ENCODE measurements at places on chromosomes 2 and 18. TPM values are rescaled to one million over a fixed set of nuclear protein-coding genes. Genes with fewer than 3 reads are reported as not detected.
A peak's percentile ranks its signal among the peaks of the same experiment; 100 is the strongest.

DNA sequence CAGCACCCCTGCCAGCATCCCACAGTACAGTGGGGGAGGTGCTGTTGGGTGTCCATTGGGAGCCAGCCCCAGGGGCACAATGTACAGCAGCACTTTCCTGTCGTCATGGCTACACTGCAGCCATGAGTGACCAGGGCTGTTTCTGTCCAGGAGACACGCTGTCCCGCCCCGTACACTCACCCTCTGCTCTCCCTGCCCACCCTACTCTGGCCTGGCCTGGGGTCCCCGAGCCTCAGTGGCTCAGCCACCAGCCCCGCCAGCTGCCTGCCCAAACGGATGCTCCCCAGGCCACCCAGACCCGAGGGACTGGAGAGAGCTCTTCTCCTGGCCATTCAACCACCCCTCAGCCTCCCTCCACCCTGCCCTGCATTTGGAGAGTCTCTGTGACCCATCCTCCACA, 9.3 kb downstream of the TEKT4 start:
- no peak overlapping the region for H3K27ac ChIP-seq
- peaks cover 14% of the 10 kb centered on the region for H3K27me3 ChIP-seq
- no peak overlapping the region for H3K4me3 ChIP-seq
- no peaks in the 10 kb centered on the region for H3K4me1 ChIP-seq
- no peaks in the 10 kb centered on the region for H3K36me3 ChIP-seq

- H3K27me3 ChIP-seq = no peaks in the 10 kb centered on the region
- H3K27ac ChIP-seq = no peak overlapping the region
- H3K4me1 ChIP-seq = no peaks in the 10 kb centered on the region
- no peaks in the 10 kb centered on the region for H3K36me3 ChIP-seq
- DNase-seq = no peak
Measured at GRCh38 chr2:83006961-83007360, 1452.1 kb downstream of the SUCLG1 start.

- peaks cover 8% of the 10 kb centered on the region for H3K4me1 ChIP-seq
- H3K4me3 ChIP-seq = no peak overlapping the region
- H3K27ac ChIP-seq = no peak overlapping the region
- no peak for DNase-seq
- no peaks in the 10 kb centered on the region for H3K36me3 ChIP-seq
Measured at GRCh38 chr2:37554155-37554510, 117.3 kb downstream of the CDC42EP3 start.

DNA sequence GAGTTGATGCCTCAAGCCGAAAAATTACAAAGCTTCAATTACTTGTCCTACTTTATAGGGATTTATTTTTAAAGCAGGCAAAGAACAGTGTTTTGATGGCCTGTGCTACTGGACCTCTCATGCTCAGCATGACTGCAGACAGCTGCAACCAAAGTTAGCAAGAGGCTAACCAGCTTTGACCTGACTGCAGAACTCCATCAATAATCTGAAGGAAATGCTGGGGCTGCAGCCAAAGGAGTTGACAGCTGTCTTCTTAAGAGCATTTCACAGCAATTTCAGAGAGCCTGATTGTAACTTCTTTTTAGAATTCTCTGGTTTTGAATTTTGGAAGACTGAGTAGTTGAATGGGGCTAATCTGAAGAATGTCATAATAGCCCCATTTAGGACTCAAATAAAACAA, 46.5 kb upstream of the SESTD1 start:
- H3K27ac ChIP-seq = no peak overlapping the region
- H3K36me3 ChIP-seq = no peaks in the 10 kb centered on the region
- H3K4me1 ChIP-seq = no peaks in the 10 kb centered on the region
- H3K27me3 ChIP-seq = peaks cover 6% of the 10 kb centered on the region
- no peak for DNase-seq
- no peak overlapping the region for H3K4me3 ChIP-seq

DPP10 gene
- total RNA-seq = not detected

SP3 gene
- total RNA-seq = 123 TPM

DNA sequence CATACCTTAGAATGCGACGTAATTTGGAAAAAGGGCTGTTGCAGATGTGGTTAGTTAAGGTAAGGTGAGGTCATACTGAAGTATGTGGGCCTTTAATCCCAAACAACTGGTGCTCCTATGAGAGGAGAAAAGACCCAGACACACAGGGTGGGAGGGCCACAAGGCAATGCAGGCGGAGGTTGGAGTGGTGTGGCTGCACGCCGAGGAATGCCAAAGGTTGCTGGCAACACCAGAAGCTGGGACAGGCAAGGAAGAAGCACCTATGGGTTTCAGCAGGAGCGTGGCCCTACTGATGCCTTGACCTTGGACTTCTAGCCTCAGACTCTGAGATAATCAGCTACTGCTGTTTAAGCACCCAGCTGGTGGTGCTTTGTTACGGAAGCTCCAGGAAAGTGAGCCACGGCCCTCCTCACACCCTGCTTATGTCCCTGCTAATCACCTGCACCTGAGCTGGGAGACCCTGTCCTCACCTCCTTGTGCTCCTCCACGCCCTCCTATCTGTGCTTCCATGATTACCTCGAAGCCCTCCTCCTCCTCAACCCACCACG, 48.3 kb upstream of the LAMA1 start:
- H3K36me3 ChIP-seq = no peaks in the 10 kb centered on the region
- H3K4me1 ChIP-seq = no peaks in the 10 kb centered on the region
- peaks cover 6% of the 10 kb centered on the region for H3K27me3 ChIP-seq
- no peak overlapping the region for H3K4me3 ChIP-seq
- H3K27ac ChIP-seq = no peak overlapping the region

TGFA gene
- total RNA-seq = 1.9 TPM

DNA sequence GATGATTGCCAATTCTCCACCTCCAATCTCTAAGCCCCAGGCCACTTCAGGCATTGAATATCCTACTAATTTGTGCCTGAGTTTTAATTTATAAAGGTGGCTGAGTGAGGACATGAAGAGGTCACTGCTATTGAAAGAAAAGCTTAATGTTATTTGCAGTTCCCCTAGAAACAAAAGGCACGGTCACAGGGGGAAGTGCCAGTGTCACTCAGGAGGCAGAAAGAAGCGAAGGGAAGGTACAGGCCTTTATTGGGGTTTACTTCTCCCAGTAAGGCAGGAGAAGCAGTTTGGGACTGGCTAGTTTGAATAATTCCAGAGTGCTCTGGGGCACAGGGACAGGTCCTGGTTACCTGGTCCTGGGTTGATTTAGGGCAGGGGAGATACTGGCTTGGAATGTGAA, 1.7 kb upstream of the ABHD1 start:
- no peak for DNase-seq
- H3K4me1 ChIP-seq = peaks cover 12% of the 10 kb centered on the region
- no peak overlapping the region for H3K4me3 ChIP-seq
- no peaks in the 10 kb centered on the region for H3K36me3 ChIP-seq

DNA sequence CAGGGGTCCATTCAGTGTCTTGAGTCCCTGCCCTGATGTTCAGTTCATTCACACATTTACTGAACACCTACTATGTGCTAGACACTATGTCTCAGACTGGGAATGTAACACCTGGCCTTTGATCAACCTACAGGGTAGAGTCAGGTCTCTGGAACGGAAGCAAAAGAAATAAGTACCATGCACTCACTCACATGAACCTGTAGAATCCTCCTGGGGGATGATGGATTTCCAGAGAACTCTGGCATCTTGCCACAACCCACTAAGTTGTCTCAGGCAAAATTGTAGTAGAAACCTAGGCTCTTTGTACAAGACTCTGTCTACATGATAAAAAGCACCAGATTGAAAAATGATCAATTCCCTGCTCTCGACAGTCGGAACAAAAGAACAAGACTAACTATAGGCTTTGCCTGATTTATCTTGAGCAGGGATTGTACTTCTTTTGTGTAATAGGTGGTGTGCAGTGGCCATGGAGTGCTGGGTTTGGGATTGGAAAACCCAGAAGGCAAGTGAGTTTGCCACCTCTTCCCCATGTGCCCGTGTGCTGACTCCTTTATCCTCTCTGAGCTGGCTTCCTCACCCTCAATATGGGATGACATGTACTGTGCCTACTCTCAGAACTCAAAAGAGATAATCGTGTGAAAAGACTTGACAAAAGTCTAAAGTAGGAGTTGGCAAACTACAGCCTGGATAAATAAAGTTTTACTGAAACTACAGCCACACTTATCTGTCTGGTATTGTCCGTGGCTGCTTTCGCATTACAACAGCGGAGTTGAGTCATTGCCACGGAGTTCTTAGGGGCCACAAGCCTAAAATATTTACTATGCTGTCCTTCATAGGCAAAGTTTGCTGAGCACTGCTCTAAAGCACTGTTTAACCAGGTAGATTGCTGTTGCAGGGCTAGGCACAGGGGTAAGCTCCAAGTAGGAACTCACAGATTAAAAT, 4.4 kb downstream of the CAPN14 start:
- H3K4me1 ChIP-seq = peaks cover 1% of the 10 kb centered on the region
- no peak overlapping the region for H3K27ac ChIP-seq
- no peak overlapping the region for H3K4me3 ChIP-seq
- no peaks in the 10 kb centered on the region for H3K36me3 ChIP-seq
- H3K27me3 ChIP-seq = no peaks in the 10 kb centered on the region
- DNase-seq = no peak

DCC gene
- total RNA-seq = not detected

SLC9A4 gene
- 0.12 TPM for total RNA-seq

DNA sequence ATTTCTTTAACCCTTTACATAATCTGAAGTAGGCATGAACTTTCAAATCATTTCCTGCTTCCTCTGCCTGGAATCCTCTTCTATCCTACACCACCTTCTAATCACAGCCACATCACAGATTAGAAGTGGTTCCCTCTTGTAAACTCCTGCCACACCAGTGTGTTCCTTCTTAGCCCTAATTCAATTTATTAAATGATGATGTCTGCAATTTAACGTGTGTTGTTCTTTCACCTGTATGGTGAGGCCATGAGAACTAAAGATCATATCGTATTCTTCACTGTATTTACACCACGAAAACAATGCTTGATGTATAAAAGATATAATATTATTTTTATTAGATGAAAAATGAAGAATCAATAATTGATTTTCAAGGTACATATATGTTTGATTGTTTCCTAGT, 494.3 kb downstream of the EPHA4 start:
- no peak overlapping the region for H3K27ac ChIP-seq
- no peaks in the 10 kb centered on the region for H3K36me3 ChIP-seq
- no peaks in the 10 kb centered on the region for H3K27me3 ChIP-seq
- H3K4me3 ChIP-seq = no peak overlapping the region

DNA sequence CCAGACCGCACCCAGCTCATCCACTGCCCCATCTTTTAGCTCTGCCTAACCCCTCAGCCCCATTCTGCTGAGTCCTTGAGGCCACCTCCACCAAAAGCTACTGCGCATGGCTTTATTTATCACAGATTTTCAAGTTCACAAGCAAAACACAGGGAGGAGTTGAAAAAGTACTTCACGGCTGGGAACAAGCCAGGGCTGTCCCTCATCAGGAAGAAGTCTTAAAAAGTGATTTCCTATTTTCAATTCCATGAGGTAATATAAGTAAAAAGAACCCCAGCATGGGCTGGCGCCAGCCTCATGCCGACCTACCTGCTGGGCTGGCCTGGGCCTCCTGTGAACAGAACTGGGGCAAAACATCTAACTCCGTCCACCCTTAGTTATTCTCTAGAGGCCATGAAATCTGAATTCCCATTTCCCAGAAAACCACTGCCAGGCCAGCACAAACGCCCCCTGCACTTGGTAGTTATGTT, 69.0 kb downstream of the POLR1A start:
- peak overlapping the region; percentile 98 for H3K27ac ChIP-seq
- H3K27me3 ChIP-seq = no peaks in the 10 kb centered on the region
- peak overlapping the region; percentile 84 for H3K4me3 ChIP-seq

DNA sequence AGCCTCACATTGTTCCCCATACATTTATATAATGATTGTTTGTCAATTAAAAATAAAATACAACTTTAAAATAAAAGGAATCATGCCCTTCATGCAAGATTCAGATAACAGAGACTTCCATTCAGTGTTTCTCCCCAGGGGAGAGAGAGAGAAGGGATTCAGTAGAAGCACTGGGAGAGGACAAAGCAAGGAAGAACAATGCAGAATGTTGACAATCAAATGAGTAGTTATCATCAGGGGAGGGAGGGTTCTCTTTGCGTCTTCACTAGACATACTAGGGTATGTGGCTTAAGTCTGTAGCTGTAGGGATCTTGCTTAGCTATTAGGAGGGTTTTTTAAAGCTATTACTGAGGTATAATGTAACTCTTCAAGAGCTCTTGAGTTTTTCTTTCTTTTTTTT, 30.7 kb downstream of the FSHR start:
- DNase-seq = no peak
- H3K36me3 ChIP-seq = no peaks in the 10 kb centered on the region
- H3K4me1 ChIP-seq = no peaks in the 10 kb centered on the region
- H3K27ac ChIP-seq = no peak overlapping the region
- H3K4me3 ChIP-seq = no peak overlapping the region
- no peaks in the 10 kb centered on the region for H3K27me3 ChIP-seq

GRCh38 chr2:171807831-171808393, 86.1 kb downstream of the SLC25A12 start:
- no peaks in the 10 kb centered on the region for H3K27me3 ChIP-seq
- peaks cover 4% of the 10 kb centered on the region for H3K4me1 ChIP-seq
- DNase-seq = no peak

GULP1 gene
- not detected for total RNA-seq

KIF1A gene
- 0.18 TPM for total RNA-seq

C2orf66 gene
- 0.18 TPM for total RNA-seq

C18orf54 gene
- 0.92 TPM for total RNA-seq

Measured in T-helper 17 cell (primary cell).